ENCODE measurements at places on chromosomes 2 and 18. TPM values are rescaled to one million over a fixed set of nuclear protein-coding genes. Genes with fewer than 3 reads are reported as not detected.

HOXD9 gene
- total RNA-seq: not detected

CXCR4 gene
- total RNA-seq: 5.4 TPM

TRIB2 gene
- 41.5 TPM for total RNA-seq

ADRA2B gene
- 2.2 TPM for total RNA-seq

CKAP2L gene
- total RNA-seq: 0.52 TPM

UGT1A10 gene
- not detected for total RNA-seq

PGAP1 gene
- 48.2 TPM for total RNA-seq

FBXO48 gene
- total RNA-seq: 2.4 TPM

PROM2 gene
- total RNA-seq: 8.3 TPM

TMEM17 gene
- total RNA-seq: 4.1 TPM

GRCh38 chr2:42959234-42960001, 167.0 kb upstream of the HAAO start:
- DNase-seq: no peak

GRCh38 chr2:75586971-75587370, 26.2 kb upstream of the EVA1A start:
- DNase-seq: no peak

GRCh38 chr2:226151157-226151556, 648.5 kb downstream of the IRS1 start:
- no peak for DNase-seq

DNA sequence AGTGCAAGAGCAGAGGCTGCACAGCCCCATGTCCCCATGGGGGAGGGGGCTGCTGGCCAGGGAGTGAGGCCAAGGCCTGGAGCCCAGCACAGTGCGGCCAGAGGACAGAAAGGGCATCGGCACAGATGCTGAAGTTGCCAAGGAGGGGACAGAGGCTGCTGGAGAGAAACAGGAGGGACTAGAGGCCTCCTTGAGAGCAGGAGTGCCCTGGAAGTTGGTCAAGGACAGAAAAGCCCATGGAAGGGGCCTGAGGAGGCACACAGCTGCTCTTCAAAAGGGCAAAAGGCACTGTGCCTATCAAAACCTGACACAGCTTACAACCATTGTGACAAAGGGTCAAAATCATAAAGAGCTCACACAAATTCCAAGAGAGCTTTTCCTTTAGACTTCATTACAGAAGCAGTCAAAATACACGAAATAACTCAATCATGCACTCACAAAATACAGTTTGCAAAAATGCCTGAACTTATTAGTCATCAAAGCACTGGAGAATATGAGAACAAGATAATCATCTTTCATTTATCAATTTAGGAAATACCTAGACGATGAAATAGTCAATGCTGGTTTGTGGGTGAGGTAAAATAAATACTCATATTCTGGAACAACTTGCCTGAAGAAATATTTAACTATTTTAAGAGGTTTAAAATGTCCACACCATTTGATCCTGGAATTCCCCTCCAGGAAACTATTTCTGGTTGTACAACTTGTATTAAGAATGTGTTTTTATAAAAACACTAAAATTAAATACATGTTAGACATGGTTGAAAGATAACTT, 79.6 kb downstream of the USP40 start:
- DNase-seq: no peak

GRCh38 chr2:16548036-16548435, 117.6 kb downstream of the CYRIA start:
- DNase-seq: no peak

DNA sequence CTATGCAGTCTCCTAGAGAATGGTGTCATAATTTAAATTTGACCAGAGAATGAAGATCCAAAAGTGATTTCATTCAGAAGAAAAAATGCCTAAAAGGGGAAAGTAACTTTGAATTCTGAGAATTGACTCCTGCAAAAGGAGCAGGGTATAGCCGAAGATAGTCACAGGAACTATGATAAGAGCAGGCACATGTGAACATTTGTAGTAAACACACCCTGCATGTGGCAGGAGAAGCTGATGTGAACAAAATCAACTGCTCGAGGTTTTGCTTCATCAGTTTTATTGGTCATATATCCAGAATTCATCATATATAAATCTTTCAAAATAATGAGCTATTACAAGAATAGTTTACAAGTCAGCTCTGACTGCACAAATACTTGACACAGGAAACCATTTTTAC, 14.0 kb downstream of the MCFD2 start:
- DNase-seq: no peak

DNA sequence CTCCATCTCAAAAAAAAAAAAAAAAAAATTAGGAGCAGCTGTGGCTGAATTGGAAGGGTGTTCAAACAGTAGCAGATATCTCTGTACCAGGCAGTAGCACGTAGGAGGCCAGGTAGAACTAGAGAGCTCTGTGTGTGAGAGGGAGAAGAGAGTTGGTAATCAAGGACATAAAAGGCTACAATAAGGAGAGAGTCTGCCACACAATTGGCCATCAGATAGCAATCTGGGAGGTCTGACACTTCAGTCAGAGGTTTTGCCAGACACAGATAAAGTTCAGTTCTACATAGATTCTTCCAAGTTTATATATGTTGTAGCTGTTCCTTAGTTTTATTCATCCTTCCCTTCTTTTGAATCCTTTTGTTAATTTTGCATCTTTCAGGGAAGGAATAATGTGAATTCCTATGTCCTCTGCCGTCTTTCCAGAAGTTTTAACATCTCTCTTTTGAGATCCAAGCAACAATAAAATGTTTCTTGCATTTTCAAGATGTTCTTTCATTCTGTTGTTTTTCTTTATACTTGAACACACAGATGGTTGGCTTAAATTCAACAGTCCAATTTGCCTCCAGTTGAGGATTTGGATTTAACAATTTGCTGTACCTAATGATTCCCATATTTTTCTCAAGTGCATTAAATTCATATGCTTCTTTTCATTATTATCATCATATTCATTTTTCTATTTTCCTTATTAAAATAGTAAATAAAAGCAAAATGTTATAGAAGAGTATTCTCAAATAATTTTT, 600.3 kb upstream of the GCFC2 start:
- no peak for DNase-seq

DNA sequence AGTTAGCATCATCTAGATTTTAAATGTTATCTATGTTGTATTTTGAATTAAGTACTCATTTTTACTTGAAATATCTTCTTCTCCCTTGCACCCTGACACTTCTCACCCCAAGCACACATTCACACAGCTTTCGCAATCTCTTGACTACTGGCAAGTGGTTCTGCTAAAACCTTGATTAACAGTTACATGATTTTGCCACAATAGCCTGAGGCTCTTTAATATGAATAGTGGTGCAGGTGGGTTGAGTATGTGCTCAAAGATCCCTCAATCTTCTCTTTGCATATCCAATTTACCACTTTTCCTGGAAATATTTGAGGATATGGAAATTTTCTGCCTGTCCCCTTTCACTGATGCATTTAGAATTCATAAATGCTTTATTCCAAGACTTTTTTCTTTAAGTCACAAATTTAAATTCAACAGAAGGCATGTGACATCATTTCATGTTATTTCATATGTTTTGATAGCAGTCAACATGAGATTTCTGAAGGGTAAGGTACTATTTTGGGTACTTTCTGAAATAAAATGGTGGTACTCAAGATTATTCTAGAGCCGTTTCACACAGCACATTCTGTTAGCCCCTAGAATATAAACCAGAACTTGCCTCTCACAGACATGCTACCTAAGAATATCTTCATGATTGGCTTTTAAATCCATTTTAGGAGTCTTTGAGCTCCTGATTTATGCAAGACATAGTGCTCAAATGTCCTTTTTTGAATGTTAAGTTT, 339.7 kb downstream of the RPRM start:
- DNase-seq: no peak

DNA sequence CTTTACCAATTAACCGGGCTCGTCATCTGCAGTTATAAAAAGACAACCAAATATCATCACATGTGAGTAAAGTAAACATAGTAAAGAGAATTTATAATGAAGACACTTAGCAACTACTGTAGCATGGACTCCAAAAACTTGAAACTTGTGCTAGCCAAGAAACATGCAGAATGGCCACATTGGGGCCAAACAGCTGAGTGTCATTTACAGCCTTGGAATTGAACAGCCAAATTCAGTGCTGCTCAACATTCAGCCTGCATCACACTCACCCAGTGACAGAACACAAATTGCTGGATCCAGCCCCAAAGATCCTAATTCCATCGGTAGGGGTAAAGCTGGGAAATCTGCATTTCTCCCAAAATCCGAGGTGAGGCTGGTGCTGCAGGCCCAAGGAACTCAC, 224.8 kb upstream of the GYPC start:
- DNase-seq: no peak

DNA sequence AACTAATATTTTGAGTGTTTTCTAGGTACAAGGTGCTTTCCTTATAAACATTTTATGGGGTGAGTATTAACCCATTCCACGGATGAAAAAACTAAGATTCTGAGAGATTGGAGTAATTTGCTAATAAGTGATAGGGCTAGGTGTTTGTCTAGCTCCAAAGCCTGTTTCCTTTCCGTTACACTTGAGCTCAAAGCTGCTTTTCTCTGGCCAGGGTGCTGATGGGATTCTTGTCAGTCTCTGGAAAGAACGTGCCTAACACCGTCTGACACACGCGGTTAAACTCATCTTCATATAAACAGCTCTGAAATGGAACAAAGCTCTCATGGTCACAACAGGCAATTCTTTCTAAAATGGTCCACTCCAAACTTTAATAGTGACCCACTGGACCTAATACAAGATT, 2.0 kb upstream of the ANKRD29 start:
- no peak for DNase-seq

- DNase-seq: no peak
Observed at GRCh38 chr18:45019469-45019868, 338.8 kb downstream of the SETBP1 start.

GRCh38 chr2:150319658-150320555, 167.6 kb downstream of the RND3 start:
- DNase-seq: no peak

- no peak for DNase-seq
Observed at GRCh38 chr18:6625481-6625880, 104.0 kb upstream of the ARHGAP28 start.

GRCh38 chr18:75472396-75472795, 44.9 kb upstream of the SMIM21 start:
- DNase-seq: no peak

GRCh38 chr2:105627534-105627933, 117.2 kb upstream of the NCK2 start:
- peak; percentile 68 for DNase-seq

GRCh38 chr2:124193706-124194105, 168.6 kb downstream of the CNTNAP5 start:
- DNase-seq: no peak

- no peak for DNase-seq
Observed at GRCh38 chr2:185738679-185739472, at the start of gene FSIP2. TSS of gene FSIP2 (plus strand) at chr2:185738804. CDS start at chr2:185738895, 91 bp downstream.

DNA sequence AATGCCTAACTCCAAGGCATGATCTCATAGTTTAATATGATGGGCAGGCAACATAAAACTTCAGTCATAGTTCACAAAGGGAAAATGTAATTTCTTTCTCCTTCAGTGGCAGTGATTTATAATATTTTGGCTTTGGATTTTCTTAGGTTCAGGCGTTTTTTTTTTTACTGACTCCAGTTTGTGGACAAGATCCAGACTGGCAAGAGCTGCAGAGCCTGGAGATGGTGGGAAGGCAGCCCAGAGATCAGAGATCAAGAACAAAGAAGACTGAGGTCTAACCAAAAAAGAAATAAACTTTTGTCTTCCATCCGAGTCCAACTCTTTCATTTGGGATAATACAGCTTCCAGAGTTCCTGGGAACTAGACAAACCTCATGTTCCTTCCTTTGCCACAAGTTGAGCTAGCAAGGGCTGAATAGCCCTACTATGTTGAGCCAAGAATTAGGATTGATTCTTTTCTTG, 215.3 kb upstream of the SETBP1 start:
- DNase-seq: no peak

DNA sequence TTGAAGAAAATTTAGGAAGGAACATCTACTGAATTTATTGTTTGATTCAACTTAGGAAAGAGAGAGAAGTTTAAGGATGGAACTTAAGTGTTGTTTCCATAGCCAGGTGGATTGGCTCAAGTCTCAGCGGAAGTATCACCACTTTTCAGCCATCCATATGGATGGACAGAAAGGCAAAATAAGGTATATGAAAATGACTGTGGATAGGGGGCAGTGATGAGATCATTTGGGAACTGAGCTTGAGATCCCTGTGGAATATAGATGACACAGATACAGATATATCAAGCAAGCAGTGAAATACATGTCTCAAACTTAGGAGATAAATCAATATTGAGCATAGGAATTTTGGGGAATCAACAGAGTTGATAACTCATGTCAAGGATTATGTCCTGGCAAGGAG, 1462.7 kb upstream of the NXPH2 start:
- no peak for DNase-seq

DNA sequence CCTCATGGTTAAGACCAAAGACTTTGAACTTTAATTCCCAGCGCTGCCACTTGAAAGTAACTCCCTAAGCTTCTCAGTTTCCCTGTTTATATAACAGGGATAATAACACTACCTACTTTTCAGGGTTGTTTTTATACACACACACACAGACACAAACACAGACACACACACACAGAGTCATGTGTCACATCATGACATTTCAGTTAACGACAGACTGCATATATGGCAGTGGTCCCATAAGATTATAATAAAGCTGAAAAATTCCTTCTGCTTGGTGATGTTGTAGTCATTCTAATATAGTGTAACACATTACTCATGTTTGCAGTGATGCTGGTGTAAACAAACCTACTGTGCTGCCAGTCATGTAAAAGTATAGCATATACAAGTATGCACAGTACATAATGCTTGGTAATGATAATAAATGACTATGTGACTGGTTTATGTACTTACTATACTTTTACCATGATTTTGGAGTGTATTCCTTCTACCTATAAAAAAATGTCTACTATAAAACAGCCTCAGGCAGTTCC, 89.2 kb upstream of the ITGA4 start:
- DNase-seq: no peak

- no peak for DNase-seq
Observed at GRCh38 chr18:58727776-58728500, 56.7 kb downstream of the MALT1 start.

DNA sequence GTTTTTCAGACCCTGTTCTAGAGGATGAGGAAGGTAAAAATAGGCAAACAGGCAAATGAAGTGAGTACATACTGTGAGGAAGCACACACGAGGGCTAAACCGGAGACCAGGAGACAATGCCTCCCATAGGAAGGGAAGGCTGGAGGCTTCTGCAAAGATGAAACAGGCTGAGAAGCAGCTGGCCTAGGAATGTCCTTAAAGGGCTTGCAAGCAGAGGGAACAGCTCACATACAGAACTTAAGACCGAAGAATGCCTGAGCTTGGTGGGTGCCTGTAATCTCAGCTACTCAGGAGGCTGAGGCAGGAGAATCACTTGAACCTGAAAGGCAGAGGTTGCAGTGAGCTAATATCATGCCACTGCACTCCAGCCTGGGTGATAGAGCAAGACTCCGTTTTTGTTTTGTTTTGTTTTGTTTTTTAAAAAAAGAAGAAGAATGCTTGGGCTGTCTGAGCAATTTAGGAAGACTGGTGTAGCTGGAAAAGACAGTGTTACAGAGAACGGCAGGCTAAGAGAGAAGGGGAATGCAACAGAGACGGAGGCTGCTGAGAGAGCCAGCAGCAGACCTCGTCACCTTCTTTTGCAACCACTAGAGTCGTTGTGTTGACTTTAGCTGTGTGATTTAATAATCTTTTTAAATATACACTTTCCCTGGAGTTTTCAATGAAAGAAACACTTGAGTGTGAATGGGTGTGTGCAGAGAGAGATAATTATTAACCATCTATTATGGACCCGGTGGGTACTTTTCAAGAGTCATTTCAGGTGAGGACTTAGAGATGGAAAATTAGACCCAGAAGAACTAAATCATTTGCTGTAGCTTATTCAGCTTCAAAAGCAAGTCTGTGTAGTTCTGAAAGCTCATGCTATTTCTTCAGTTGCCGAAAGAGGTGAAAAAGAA, 232.8 kb downstream of the GALR1 start:
- DNase-seq: no peak
